ENCODE measurements at places on chromosomes 4 and X.
A peak's percentile ranks its signal among the peaks of the same experiment; 100 is the strongest.

DNA sequence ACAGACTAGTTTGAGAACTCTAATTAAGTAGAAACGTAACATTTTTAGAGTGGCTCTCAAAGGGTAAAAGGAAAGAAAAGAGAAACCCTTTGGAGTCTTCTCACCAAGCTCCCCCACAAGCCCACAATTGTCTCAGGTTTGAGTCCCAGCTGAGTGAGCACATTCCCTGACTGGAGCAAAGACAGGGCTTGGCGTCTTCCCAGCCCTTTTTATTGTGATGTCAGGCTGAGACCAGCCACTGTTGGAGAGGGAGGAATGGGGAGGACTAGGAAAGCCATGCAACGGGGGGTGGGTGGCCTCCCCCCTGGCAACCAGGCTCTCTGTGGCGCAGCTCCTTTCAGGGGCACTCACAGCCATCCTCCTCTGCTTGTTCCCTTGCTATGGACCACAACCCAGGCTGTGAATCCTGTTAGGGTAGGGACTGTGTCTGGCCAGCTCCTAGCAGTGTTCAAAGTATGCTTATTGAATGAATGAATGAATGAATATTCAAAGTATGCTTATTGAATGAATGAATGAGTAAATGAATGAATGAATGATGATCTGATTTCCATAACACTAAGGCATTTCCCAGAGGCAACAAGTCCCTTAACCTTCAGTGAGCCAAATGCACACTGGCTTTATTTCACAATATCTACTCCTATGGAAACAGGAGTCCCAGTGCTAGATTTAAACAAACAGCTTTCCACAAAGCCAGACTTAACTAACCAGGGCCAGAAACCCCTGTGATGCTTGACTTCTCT is 413.3 kb downstream of the MID1IP1 start:
- no peak for DNase-seq

GRCh38 chrX:136266828-136267227 is 15.6 kb upstream of the MAP7D3 start:
- no peak for DNase-seq

GRCh38 chrX:21972721-21973120 is 32.2 kb downstream of the SMS start:
- DNase-seq: peak; percentile 36

DNA sequence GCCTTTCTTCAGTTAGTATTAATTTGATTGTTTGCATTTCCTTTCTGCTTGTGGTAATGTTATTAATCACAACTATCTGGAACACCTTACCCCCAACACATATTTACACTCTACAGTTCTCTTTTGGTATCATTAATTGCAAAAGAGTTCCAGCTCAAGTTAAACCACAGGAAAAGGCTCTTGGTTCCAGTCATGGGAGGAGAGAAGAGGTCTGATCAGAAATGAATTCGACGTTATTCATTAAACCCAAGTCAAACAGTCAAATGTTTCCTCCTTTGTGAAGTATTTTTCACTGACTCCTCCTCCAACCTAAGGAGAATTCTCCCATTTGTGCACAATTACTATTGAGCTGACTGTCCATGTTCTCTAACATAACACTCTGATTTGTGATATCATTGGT is 91.4 kb downstream of the SLC39A8 start:
- DNase-seq: no peak

GRCh38 chr4:83054928-83055327 is 19.9 kb downstream of the COPS4 start:
- DNase-seq: no peak

GRCh38 chrX:25618248-25618647 is 519.9 kb upstream of the MAGEB18 start:
- no peak for DNase-seq
